Umbilical cord (tissue), 2 donors: ENCODE measurements at places on chromosomes 3 and 15.

DNA sequence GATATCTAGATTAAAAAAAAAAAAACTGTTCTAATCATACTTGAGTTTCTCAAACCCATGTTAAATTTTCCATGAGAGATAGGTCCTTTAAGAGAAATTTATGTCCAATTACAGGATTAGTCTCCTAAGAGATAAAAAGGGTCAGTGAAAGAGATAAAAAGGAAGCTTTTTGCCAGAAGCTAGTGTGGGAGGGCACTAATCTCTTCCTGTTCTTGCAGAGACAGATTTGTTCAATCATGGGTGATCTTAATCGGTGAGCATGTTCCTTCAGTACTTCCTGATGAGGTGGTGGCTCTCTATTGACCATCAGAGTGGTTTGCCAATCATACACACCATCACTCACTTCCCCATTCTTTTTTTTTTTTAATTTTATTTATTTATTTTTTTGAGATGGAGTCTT, 16.9 kb upstream of the LPP start:
- peak; percentile 52 for DNase-seq

DNA sequence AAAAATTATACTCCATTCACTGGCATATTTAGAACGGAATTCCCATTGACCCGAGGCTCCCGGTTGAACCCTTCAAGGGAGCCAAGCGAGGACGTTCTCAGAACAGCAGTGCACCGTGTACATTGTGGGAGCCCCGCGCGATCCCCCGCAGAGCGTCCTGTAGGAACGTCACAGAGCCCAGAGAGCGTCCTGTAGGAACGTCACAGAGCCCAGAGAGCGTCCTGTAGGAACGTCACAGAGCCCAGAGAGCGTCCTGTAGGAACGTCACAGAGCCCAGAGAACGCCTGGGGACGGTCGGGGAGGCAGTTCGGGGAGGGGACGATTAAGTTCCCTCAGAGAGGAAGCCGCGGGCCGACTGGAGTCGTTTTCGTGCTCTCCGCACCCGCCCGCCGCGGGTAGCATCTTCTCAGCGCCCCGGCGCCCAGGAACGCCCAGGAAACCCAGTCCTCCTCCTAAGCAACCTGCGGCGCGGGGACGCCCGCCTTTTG, 506 bp upstream of the ATP1B3 start:
- no peak for DNase-seq

- no peak for DNase-seq
These were observed 298.9 kb downstream of the SHOX2 start for GRCh38 chr3:157807280-157807679.

- DNase-seq: no peak
These were observed 168.4 kb downstream of the PDE8A start for GRCh38 chr15:85150130-85150480.

DNA sequence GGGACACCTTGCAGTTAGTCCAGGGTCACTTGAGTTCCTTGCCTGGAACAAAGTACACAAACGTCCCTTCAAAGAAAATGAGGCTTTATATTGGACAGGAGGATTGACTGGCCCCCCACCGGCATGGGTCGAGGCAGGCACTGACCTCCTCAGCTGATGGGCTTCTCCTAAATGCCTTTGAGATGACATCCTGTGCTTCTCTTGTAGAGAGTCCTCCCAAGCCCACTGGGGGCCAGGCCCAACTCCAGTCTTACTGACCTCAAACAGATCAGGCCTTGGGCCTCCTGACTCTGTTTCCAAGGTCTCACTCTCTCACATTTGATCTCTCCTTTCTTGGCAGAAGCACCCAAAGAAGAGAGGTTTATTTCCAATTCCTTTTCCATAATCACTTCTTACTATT, 516.1 kb downstream of the MCTP2 start:
- DNase-seq: no peak

- peak; percentile 79 for DNase-seq
These were observed 88.6 kb upstream of the HERC1 start for GRCh38 chr15:63922261-63922904.

GRCh38 chr15:76994001-76994400, 925 bp upstream of the PSTPIP1 start:
- DNase-seq: peak; percentile 39

DNA sequence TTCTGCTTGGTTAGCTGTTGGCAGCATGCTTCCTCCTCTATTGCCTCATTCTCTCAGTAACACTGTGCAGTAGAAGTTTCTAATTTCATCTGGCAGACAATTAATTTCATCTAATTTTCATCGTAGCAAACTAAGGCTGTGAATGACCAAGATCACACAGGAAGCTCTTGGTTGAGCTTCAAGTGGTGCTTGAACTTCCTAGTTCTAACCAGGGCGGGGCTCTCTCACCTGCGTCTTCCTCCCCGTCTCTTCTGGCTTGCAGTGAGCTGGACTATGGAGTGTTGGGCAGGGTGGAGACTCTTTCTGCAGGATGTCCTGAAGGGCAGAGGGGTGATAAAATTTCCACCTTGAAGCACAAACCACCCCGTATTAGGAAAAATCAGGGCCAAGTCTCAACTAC, 2.0 kb upstream of the IL16 start:
- no peak for DNase-seq
